T-helper 1 cell treated with Interleukin-12 subunit alpha and Interleukin-12 subunit beta and Interleukin-4 antibody, amounts not matched to agents 30 ng/mL and 1 ng/mL, for 36 hours (primary cell): ENCODE measurements at places on chromosomes 2 and 18. TPM values are rescaled to one million over a fixed set of nuclear protein-coding genes. Genes with fewer than 3 reads are reported as not detected.

The SOCS6 gene
- total RNA-seq, result 3.0 and 3.1 TPM in 2 replicates

The MYOM1 gene
- 1.0 and 1.6 TPM in 2 replicates for total RNA-seq

The GPAT2 gene
- total RNA-seq, result 9.8 and 10.2 TPM in 2 replicates

The RAX gene
- not detected in 2 replicates for total RNA-seq

The SERPINB2 gene
- not detected in 2 replicates for total RNA-seq

The ALK gene
- not detected in 2 replicates for total RNA-seq

The RALB gene
- 134 and 141 TPM in 2 replicates for total RNA-seq

The TMEM17 gene
- total RNA-seq, result not detected in 2 replicates

The ALLC gene
- total RNA-seq, result not detected in 2 replicates

The IL36B gene
- total RNA-seq, result not detected in 2 replicates

The ACVR2A gene
- 5.7 TPM in 2 replicates for total RNA-seq

The SERPINB11 gene
- not detected in 2 replicates for total RNA-seq

The NOSTRIN gene
- not detected in 2 replicates for total RNA-seq

The SCN1A gene
- total RNA-seq, result not detected in 2 replicates

The PLA2R1 gene
- total RNA-seq, result not detected in 2 replicates

The DHRS9 gene
- 0.12 TPM in 1 of 2 replicates, not detected in the other for total RNA-seq

The RPIA gene
- 39.3 and 39.4 TPM in 2 replicates for total RNA-seq

The LYG2 gene
- total RNA-seq, result not detected in 2 replicates

The PIEZO2 gene
- total RNA-seq, result not detected in 2 replicates

The ITGA4 gene
- total RNA-seq, result 157 and 174 TPM in 2 replicates

The GNLY gene
- 330 and 349 TPM in 2 replicates for total RNA-seq

The AFF3 gene
- total RNA-seq, result 0.93 and 1.2 TPM in 2 replicates

The C2orf81 gene
- total RNA-seq, result 3.5 and 3.9 TPM in 2 replicates

The ANKRD62 gene
- not detected in 2 replicates for total RNA-seq

The HOXD10 gene
- not detected in 2 replicates for total RNA-seq

The NDC80 gene
- 48.9 and 51.3 TPM in 2 replicates for total RNA-seq

The TEX51 gene
- total RNA-seq, result not detected in 2 replicates

The MAIP1 gene
- 19.6 and 21.3 TPM in 2 replicates for total RNA-seq

The KCNK3 gene
- total RNA-seq, result not detected in 2 replicates

The DSG3 gene
- not detected in 2 replicates for total RNA-seq

The SRD5A2 gene
- not detected in 2 replicates for total RNA-seq

The DNAJC5G gene
- total RNA-seq, result not detected in 2 replicates

The UGT1A10 gene
- not detected in 2 replicates for total RNA-seq

The ZDBF2 gene
- total RNA-seq, result 10.8 and 11.0 TPM in 2 replicates

The HAUS1 gene
- total RNA-seq, result 39.5 and 39.8 TPM in 2 replicates

The SP3 gene
- 95.6 and 107 TPM in 2 replicates for total RNA-seq

The TNP1 gene
- not detected in 2 replicates for total RNA-seq

The LAMA1 gene
- total RNA-seq, result not detected in 2 replicates

The EML6 gene
- total RNA-seq, result 0.54 and 1.3 TPM in 2 replicates

The ARHGEF4 gene
- total RNA-seq, result 0.37 TPM in 1 of 2 replicates, not detected in the other

The EMILIN2 gene
- total RNA-seq, result 23.5 and 25.3 TPM in 2 replicates

The PSMA8 gene
- total RNA-seq, result 0.25 and 0.27 TPM in 2 replicates

The POLR1B gene
- 36.2 and 42.3 TPM in 2 replicates for total RNA-seq

The KIAA1328 gene
- 8.6 and 8.8 TPM in 2 replicates for total RNA-seq

The KLHL41 gene
- not detected in 2 replicates for total RNA-seq

The KCNG2 gene
- total RNA-seq, result not detected in 2 replicates

The IL36A gene
- 0.32 and 0.49 TPM in 2 replicates for total RNA-seq

The NTSR2 gene
- total RNA-seq, result not detected in 2 replicates

The SCN9A gene
- total RNA-seq, result 3.5 and 4.3 TPM in 2 replicates
